ENCODE measurements at places on chromosomes 13 and 19.

DNA sequence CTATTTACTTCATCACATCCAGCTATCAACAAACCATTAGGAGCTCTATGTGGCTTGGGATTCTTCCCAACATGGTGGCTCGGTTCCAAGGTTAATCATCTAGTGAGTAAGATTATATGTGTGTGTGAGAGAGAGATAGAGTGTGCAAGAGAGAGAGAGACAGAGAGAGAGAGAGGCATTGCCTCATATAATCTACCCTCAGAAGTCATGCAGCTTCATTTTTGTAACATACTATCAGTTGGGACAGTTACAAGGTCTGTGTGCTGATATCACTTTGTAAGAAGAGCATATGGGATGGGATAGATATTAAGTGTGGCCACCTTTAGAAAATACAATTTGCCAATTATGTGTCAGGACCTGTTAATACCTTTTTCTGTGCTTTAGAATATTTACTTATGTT is 104.1 kb downstream of the NDFIP2 start:
- DNase-seq = no peak

DNA sequence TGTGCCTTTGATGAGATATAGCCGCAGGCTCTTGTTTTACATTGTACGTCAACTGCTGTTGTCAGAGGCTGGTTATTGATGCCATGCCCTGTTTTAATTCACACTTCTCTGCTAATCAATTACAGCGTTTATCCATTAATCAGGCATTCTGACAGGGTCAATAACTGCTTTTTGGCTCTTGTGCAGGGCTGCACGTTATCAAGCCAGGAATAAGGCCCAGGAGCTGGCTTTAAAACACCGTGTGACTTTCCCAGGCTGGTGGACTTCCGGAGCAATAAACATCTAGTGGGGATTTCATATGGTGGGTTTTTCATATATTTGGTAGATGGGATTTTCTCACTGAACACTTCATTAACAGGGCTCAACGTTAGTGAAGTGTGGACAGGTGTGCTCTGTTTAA is 221.7 kb downstream of the TM9SF2 start:
- no peak for DNase-seq

DNA sequence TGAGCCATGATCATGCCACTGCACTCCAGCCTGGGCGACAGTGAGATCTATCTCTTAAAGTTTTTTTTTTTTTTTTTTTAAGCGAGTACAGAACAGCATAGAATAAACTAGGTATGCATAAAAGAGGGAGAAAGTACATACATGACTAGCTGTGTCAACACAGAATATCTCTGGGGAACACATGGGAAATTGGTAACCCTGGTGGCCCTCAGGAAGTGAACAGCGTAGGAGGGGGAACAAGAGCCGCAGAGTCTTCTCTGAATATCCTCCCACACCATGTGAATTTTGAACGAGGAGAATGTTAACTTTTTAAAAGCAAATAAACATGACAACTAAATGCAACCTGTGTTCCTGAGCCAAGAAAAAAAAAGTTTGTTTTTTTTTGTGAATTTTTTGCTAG is 15.2 kb downstream of the PHLDB3 start:
- DNase-seq = no peak

- no peak for DNase-seq
These were observed 290.4 kb downstream of the SLITRK6 start for GRCh38 chr13:85508683-85509329.

GRCh38 chr13:81987677-81988357 is 1646.9 kb upstream of the SPRY2 start:
- no peak for DNase-seq

DNA sequence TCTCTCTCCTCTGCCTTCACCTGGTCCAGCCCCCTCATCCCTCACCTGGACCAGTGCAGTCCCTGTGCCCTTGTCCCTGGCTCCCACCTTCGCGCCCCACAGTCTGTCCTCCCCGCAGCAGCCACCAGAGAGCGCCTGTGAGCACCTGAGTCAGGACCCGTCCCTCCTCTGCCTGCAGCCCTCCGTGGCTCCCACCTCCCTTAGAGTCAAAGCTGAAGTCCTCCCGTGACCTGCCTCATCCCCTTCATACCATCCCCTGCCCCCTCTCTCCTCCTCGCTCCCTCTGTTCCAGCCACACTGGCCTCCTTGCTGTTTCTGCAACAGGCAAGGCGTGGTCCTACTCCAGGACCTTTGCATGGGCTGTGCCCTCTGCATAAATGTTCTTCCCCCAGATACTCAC is 10.3 kb downstream of the CELF5 start:
- DNase-seq = no peak

DNA sequence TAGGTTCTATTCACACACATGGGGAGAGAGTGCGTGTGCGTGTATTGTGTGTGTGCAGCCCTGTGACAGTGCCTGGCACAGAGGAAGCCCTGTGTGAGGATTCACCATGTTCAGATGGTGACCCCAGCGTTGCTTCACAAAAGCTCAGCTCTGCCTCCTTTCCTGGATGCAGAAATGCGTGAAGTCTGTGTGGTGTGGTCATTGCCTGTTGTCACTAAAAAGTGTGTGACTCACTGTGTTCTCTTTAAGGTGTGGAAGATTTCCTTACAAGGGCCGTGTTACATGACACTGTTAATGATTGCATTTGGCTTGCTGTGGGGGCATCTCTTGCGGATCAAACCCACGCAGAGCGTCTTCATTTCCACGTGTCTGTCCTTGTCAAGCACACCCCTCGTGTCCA is 19.5 kb upstream of the DCUN1D2 start:
- DNase-seq = no peak

GRCh38 chr19:55585658-55586339 is 5.2 kb upstream of the ZNF579 start:
- DNase-seq = no peak

DNA sequence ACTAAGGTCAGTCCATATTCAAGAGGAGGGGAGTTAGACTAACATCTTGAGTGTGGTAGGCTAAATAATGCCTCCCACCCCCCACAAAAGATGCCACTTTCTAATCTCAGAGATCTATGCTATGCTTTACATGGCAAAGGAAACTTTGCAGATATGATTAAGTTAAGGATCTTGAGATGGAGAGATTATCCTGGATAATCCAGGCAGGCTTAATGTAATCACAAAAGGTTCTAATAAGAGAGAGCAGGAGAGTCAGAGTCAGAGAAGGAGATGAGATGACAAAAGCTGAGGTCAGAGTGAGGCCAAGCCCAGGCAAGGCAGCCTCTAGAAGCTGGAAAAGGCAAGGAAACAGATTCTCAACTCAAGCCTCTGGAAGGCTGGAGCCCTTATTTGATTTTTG is 1011.6 kb downstream of the PCDH9 start:
- no peak for DNase-seq

GRCh38 chr13:91355826-91356710 is 8.6 kb downstream of the MIR17HG start:
- no peak for DNase-seq

GRCh38 chr19:46859637-46860124 is 1.1 kb upstream of the ARHGAP35 start:
- no peak for DNase-seq

DNA sequence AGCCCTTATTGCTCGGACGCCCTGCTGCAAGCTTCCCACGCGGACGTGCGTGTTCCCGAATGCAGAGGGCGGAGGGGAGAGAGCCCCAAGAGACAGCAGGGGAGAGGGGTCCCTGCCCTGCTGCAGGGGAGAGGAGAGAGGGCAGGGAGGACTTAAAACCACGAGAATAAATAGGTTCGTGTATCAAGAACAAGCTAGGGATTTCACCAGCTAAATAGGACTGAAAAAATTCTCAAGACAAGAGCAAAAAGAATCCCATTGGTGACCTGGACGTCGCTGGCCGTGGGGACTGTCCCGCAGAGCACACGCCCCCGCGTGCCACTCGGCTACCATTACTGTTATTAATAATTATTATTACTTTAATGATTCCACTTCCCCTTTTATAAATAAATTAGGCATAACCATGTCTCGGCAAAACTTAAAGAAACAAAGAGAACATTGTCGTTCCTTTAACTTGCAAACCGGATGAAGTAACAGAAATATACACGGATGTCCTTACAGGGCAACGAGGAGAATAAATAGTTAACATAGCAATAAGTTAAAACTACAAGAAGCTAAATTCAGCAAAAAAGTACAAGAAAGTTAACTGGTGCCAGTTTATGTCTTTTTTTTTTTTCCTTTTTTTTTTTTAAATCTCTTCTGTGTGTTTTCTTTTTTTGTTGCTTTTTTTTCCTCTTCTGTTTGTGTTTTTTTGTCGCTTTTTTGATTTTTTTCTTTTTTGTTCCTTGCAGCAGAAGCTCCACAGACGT is 16.6 kb downstream of the PRKCSH start:
- DNase-seq = no peak

DNA sequence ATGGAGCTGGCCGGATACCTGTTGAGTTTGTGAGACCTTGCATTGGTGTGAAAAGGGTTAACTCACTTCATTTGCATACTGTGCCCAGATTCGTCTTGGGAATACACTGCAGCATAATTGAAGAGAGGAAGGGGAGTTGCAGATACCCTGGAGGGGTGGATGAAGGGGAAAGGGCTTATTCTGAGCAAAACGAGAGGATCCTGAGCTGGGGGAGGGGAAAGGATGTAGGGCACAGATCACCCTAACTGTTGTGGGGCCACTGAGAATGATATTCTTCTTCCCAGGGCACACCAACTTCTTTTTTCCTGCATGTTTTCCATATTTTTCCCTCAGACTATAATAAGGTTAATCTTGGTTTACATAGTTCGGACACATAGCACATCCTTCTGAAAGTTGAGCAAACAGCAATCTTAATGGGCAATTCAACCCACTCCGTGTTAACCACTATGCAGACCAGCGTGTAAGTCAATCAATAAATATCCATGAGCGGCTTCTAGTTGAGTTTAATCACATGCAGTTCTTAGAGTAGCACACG is 11.7 kb upstream of the PTPRS start:
- DNase-seq = no peak

- no peak for DNase-seq
These were observed 176.6 kb upstream of the STARD13 start for GRCh38 chr13:33462109-33462508.

- DNase-seq = no peak
These were observed 104.9 kb downstream of the MZT1 start for GRCh38 chr13:72622546-72622945.

- DNase-seq = no peak
These were observed 17.7 kb downstream of the MAG start for GRCh38 chr19:35309481-35310279.
